ENCODE measurements at places on chromosomes 7 and 10. TPM values are rescaled to one million over a fixed set of nuclear protein-coding genes. Genes with fewer than 3 reads are reported as not detected.

Gene GOLGA7B
- not detected for total RNA-seq

Gene GIMAP1
- under 0.01 TPM for total RNA-seq

Gene ASZ1
- total RNA-seq, result not detected

Gene SORCS1
- total RNA-seq, result not detected

Gene TMEM236
- total RNA-seq, result 0.11 TPM

Gene BHLHA15
- total RNA-seq, result 1.3 TPM

Gene DKK1
- 421 TPM for total RNA-seq

Gene ZNF487
- 5.5 TPM for total RNA-seq

Gene METTL27
- 51.5 TPM for total RNA-seq

Gene DUSP5
- total RNA-seq, result 67.8 TPM

Gene MORN4
- total RNA-seq, result 5.0 TPM

Gene NKX6-2
- total RNA-seq, result under 0.01 TPM

Gene AASS
- total RNA-seq, result 31.1 TPM

Gene NKX2-3
- total RNA-seq, result not detected

Gene HOXA9
- 8.6 TPM for total RNA-seq

Gene MCM7
- total RNA-seq, result 56.1 TPM

Gene CCAR1
- 24.9 TPM for total RNA-seq

Gene STEAP1B
- total RNA-seq, result 23.6 TPM

Gene ADRA2A
- total RNA-seq, result 2.0 TPM

Gene MALRD1
- 0.33 TPM for total RNA-seq

Gene FGFR2
- 0.44 TPM for total RNA-seq

Gene TAS2R3
- 0.44 TPM for total RNA-seq

Gene PAX2
- not detected for total RNA-seq

Gene ECHS1
- total RNA-seq, result 52.3 TPM

Gene FKBP9
- total RNA-seq, result 215 TPM

Gene CLEC2L
- total RNA-seq, result not detected

Gene MYO1G
- 0.11 TPM for total RNA-seq

Gene ACBD7
- 4.5 TPM for total RNA-seq

Gene CPN1
- total RNA-seq, result not detected

Gene GIMAP2
- 2.9 TPM for total RNA-seq

Gene NEUROG3
- not detected for total RNA-seq

Gene LBX1
- total RNA-seq, result not detected

Gene PILRA
- total RNA-seq, result 0.12 TPM

Gene OR2A5
- not detected for total RNA-seq

Data from uterine smooth muscle cell (primary cell).